ENCODE measurements at places on chromosomes 4 and X. TPM values are rescaled to one million over a fixed set of nuclear protein-coding genes. Genes with fewer than 3 reads are reported as not detected.

DNA sequence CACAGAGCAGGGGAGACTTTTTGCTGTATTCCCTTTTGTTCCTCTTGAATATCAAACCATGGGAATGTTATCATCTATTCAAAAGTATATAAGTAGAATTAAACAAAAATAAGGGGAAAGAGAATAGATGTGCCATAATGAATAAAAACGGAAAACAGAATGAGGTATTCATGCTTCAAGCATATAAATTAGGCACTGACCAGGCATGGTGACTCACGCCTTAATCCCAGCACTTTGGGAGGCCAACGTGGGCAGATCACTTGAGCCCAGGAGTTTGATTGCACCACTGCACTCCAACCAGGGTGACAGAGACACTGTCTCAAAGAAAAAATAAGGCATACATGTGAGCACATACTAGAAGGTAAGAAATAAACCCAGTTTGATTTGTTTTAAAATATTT is 16.3 kb upstream of the NEUROG2 start:
- H3K36me3 ChIP-seq: no peaks in the 10 kb centered on the region
- no peaks in the 10 kb centered on the region for H3K27me3 ChIP-seq
- no peak for DNase-seq
- no peaks in the 10 kb centered on the region for H3K4me1 ChIP-seq
- no peak overlapping the region for H3K4me3 ChIP-seq

Gene MAGIX
- total RNA-seq: 31.4 TPM

GRCh38 chr4:37960679-37961450 is 667 bp downstream of the PTTG2 start:
- no peak overlapping the region for H3K27ac ChIP-seq
- H3K4me1 ChIP-seq: no peaks in the 10 kb centered on the region
- H3K4me3 ChIP-seq: no peak overlapping the region

DNA sequence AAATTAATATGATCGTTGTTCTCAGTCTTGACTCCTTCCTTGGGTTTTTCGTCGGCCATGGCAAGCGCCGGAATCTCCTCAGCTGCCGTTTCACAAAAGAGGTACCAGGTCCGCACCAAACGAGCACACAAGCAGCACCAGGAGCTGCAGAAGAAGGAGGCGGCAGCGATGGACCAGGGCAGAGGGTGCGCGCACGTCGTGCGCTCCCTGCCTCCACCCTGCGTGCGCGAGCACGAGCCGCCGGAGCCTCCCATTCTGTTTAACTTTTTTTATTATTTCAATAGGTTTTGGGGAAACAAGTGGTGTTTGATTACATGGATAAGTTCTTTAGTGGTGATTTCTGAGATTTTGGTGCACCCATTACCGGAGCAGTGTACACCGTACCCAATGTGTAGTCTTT is 158.2 kb downstream of the PLS3 start:
- no peak for DNase-seq
- no peaks in the 10 kb centered on the region for H3K36me3 ChIP-seq
- no peaks in the 10 kb centered on the region for H3K4me1 ChIP-seq
- H3K27me3 ChIP-seq: peaks cover 22% of the 10 kb centered on the region
- H3K27ac ChIP-seq: no peak overlapping the region
- no peak overlapping the region for H3K4me3 ChIP-seq

DNA sequence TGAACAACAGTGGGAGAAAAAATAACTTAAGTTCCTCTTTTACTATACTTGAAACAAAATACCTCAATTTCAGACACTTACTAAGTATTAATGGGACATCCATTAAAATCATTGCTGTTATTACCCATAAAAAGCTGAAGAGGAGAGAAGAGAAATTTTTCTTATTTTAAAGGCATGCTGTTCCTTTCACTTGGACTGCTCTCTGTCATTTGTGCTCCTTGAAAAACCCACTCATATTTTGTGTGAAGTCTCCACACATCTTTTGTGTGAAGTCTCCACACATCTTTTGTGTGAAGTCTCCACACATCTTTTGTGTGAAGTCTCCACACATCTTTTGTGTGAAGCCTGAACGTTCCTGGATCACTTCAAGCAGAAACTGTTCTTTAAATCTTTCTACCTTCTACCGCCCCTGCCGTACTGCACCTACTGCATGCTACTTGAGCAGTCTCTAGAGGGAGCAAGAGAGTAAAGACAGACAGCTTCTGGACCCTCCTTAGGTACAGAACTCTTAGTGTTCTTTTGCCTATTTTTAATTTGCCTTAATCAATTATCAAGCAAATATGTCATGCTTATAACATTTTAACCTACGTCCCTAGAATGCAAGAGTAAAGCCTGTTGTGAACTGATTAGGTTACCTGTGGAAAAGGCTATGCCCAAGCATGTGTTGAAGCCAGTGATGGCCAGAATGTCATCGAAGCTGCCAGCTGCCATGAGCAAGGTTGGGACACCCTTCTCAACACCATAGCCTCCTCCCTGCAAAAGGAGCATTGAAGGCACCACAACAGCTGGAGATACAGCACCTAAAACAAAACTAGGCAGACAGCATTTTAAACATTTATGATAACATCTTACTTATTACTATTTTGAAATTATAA is 27.1 kb upstream of the SLC9B1 start:
- H3K27me3 ChIP-seq: no peaks in the 10 kb centered on the region
- no peak overlapping the region for H3K4me3 ChIP-seq
- no peak overlapping the region for H3K27ac ChIP-seq
- peaks cover 9% of the 10 kb centered on the region for H3K36me3 ChIP-seq
- peak; percentile 30 for DNase-seq

Gene BCORL1
- 16.8 TPM for total RNA-seq

DNA sequence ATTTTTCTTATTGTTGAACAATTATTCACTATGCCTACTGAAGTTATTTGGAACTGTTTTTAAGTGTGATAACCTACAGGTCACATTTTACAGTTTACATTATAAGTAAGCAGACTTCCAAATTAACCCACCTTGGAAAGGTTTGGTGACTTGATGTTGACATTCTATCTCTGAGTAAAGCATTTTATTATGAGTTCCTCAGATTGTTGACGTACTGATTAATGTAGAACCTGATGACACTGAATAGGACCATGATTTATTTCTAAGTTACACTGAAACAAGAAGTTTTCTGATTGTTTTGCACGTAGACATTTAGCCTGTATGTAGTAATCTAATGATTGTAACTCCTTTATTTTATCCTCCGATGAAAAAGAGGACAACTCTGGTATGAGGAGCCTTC is 17.0 kb upstream of the CXCL3 start:
- H3K4me3 ChIP-seq: no peak overlapping the region
- no peak overlapping the region for H3K27ac ChIP-seq
- DNase-seq: no peak
- no peaks in the 10 kb centered on the region for H3K27me3 ChIP-seq
- H3K4me1 ChIP-seq: no peaks in the 10 kb centered on the region

Gene RAP1GDS1
- total RNA-seq: 20.0 TPM

Gene PHOX2B
- total RNA-seq: 2.0 TPM

Gene NSUN7
- total RNA-seq: 17.3 TPM

Gene TMLHE
- total RNA-seq: 43.8 TPM

Measured in stomach (tissue), 19 donors.